ENCODE measurements at places on chromosomes 5 and 9. TPM values are rescaled to one million over a fixed set of nuclear protein-coding genes. Genes with fewer than 3 reads are reported as not detected.

UBQLN1 gene
- 111 TPM for total RNA-seq

DNA sequence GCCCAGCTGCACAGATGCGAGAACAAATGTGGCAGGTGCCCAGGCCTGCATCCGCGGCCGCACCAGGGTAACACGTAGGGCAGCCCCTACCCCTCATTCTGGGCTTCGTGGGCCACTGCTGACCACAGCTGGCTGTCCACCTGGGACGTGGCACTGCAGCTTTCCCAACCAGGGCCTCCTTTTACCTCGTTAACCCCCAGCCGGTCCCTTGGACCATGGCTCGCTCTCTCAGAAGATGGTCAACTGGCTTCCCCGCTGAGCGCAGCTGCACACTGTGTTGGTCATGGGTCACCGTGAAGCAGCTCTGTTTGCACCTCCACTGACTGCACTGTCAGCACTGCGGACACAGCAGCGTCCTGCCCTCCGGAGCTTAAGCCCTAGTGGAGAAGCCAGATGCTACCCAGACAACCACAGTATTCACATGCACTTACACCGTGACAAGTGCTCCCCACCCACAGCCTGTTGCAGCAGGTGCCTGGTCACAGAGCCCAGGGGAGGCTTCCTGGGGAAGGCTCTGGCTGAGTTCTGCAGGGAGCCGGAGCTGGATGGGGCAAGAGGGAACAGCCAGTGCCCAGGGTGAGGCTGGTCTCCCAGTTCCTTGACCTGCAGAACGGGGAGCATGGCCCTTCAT lies 10.5 kb upstream of the PLEKHG4B start:
- DNase-seq, result no peak

GRCh38 chr9:111180811-111181210 lies 142.5 kb upstream of the LPAR1 start:
- no peak for DNase-seq

- no peak for DNase-seq
These were observed 3.5 kb upstream of the PRDM12 start for GRCh38 chr9:130660683-130661450.

DNA sequence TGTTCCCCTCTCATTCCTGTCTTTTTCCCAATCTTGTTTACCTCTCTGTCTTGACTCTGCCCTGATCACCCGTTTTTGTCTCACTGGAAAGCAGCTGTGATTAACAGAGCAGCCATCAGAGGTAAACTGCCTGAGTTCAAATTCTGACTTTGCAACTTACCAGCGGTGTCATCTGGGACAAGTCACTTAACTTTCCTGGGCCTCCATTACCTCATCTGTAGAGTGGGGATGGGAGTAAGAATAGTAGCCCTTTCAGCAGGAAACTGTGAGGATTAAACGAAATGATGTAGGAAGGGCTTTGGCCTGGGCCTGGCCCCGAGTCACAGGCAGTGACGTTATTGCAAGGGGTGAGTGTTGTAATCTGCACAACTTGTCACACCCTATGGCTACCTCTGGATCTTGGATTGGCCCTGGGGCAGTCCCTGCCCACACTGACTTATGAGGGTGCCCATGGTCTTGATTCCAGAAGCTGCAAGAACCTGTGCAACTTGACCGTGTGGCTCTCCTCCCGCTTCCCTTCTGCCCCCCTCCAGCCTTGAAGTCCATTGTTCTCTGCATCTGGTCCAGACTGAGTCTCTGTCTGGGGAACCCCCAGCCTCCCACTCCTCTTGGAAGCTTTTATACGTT lies 657 bp upstream of the PCDH12 start:
- DNase-seq, result no peak
